Hair follicle dermal papilla cell (primary cell): ENCODE measurements at places on chromosomes 2 and 18. TPM values are rescaled to one million over a fixed set of nuclear protein-coding genes. Genes with fewer than 3 reads are reported as not detected.

The CPO gene
- not detected in 2 replicates for total RNA-seq

The C2orf92 gene
- total RNA-seq = 1.2 and 2.9 TPM in 2 replicates

The RPRM gene
- total RNA-seq = 0.16 TPM in 1 of 2 replicates, not detected in the other

The TIA1 gene
- total RNA-seq = 49.2 and 76.9 TPM in 2 replicates

The SEC11C gene
- 4.2 and 8.1 TPM in 2 replicates for total RNA-seq

The RUFY4 gene
- not detected in 2 replicates for total RNA-seq

The NAT8 gene
- total RNA-seq = not detected in 2 replicates

The LINC00305 gene
- total RNA-seq = not detected in 2 replicates

The TSHZ1 gene
- total RNA-seq = 7.2 and 9.6 TPM in 2 replicates

The SPEG gene
- total RNA-seq = 52.9 and 55.8 TPM in 2 replicates

The CELF4 gene
- total RNA-seq = not detected in 2 replicates

The FLACC1 gene
- 1.3 and 1.9 TPM in 2 replicates for total RNA-seq

The UPP2 gene
- not detected in 2 replicates for total RNA-seq

The LRRTM4 gene
- total RNA-seq = not detected in 2 replicates

The HNRNPLL gene
- 32.8 and 45.9 TPM in 2 replicates for total RNA-seq

The TMEM163 gene
- 0.12 TPM in 1 of 2 replicates, not detected in the other for total RNA-seq

The CPS1 gene
- total RNA-seq = 21.4 and 25.3 TPM in 2 replicates

The NMUR1 gene
- total RNA-seq = under 0.01 TPM in 1 of 2 replicates, not detected in the other

The GALR1 gene
- total RNA-seq = under 0.01 TPM in 1 of 2 replicates, not detected in the other

The C2orf66 gene
- under 0.01 and 0.12 TPM in 2 replicates for total RNA-seq

The SCN7A gene
- total RNA-seq = not detected in 2 replicates

The CAPG gene
- total RNA-seq = 148 and 262 TPM in 2 replicates

The SPATS2L gene
- total RNA-seq = 88.9 and 90.2 TPM in 2 replicates

The TRABD2A gene
- 0.36 and 1.3 TPM in 2 replicates for total RNA-seq

The MC4R gene
- total RNA-seq = 0.36 TPM in 1 of 2 replicates, not detected in the other

The TUBA3E gene
- not detected in 2 replicates for total RNA-seq

The FRZB gene
- 0.32 and 0.73 TPM in 2 replicates for total RNA-seq

The ROCK2 gene
- 58.9 and 80.3 TPM in 2 replicates for total RNA-seq

The LYPD6B gene
- total RNA-seq = 11.4 and 18.6 TPM in 2 replicates

The HOXD3 gene
- 19.2 and 22.4 TPM in 2 replicates for total RNA-seq

The ATOH8 gene
- total RNA-seq = 3.6 and 5.7 TPM in 2 replicates

The MAPRE3 gene
- 3.4 and 6.0 TPM in 2 replicates for total RNA-seq

The NOSTRIN gene
- 0.12 and 0.16 TPM in 2 replicates for total RNA-seq

The NEDD4L gene
- total RNA-seq = 29.0 and 30.5 TPM in 2 replicates

The RAX gene
- not detected in 2 replicates for total RNA-seq

The CDCA7 gene
- 2.9 and 3.3 TPM in 2 replicates for total RNA-seq

The KRTCAP3 gene
- total RNA-seq = 0.32 TPM in 1 of 2 replicates, not detected in the other

The STARD6 gene
- not detected in 2 replicates for total RNA-seq

The TMEM17 gene
- 1.6 and 2.1 TPM in 2 replicates for total RNA-seq

The CNDP1 gene
- total RNA-seq = not detected in 2 replicates

The TEKT4 gene
- total RNA-seq = not detected in 2 replicates

The RSAD2 gene
- total RNA-seq = 3.3 and 5.0 TPM in 2 replicates

The CREG2 gene
- total RNA-seq = under 0.01 and 0.32 TPM in 2 replicates

The OTOF gene
- under 0.01 TPM in 1 of 2 replicates, not detected in the other for total RNA-seq

The TUBA4B gene
- not detected in 2 replicates for total RNA-seq

The C2orf80 gene
- total RNA-seq = not detected in 2 replicates

The HJURP gene
- 2.6 and 2.8 TPM in 2 replicates for total RNA-seq

The CYP20A1 gene
- 31.6 and 41.1 TPM in 2 replicates for total RNA-seq
